ENCODE measurements at places on chromosomes 4 and X.

DNA sequence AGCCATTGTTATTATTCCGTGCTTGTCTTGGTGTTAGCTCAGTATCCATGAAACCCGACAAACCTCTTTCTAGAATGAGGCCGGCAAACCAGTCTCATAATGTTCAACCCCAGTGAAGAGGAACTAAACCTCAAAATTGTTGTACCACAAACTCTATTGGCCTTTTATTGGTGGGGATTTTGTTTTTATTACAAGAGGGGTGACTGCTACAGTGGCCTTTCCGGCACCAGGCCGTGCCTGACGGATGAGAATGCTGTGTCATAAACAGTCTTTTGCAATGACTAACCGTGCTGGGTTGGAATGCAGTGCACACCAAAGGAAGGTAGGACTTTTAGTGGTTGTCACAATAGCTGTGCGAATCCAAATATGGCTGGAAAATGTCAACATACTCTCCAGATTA is 60.8 kb downstream of the SHROOM2 start:
- no peak for DNase-seq

DNA sequence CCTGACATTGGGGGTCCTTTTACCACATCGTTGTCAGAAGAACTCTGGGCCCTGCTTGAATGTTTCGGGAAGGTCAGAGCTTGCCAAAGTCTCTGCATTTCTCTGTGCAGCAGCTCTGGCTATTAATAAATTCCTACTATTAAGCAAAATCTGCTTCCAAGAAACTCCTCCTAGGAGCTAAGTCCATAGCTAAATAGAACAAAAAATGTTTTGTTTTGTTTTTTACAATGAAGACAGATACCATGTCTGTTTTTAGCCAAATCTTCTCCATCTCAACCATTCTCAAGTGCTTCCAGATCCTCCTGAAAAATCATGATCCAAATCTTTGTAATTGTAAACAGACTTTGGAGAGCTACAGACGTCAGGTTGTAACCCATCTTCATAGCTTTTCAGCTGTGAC is 161.6 kb downstream of the SPATA18 start:
- no peak for DNase-seq

- no peak for DNase-seq
Measured at GRCh38 chr4:149784018-149784417, 31.6 kb downstream of the IQCM start.

- DNase-seq: no peak
Measured at GRCh38 chr4:185464887-185465286, 6.6 kb downstream of the CCDC110 start.

DNA sequence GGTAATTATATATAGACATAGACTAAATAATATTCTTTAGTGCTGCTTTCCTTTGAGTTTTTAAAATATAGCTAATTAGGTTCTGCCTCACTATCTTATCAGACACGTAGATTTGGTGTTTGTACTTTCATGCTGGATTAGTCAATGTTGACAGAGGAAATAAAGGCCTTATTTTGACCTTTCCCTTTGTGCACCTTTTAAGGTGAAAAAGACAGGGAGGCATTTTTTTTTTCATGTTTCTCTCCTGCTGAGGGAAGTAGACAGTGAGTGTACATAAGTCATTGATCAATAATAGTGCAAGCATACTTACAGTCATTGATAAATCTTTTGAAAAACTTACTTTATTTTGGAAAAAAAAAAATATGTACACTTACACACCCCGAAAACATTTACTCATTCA is 467.8 kb downstream of the GRXCR1 start:
- DNase-seq: no peak

DNA sequence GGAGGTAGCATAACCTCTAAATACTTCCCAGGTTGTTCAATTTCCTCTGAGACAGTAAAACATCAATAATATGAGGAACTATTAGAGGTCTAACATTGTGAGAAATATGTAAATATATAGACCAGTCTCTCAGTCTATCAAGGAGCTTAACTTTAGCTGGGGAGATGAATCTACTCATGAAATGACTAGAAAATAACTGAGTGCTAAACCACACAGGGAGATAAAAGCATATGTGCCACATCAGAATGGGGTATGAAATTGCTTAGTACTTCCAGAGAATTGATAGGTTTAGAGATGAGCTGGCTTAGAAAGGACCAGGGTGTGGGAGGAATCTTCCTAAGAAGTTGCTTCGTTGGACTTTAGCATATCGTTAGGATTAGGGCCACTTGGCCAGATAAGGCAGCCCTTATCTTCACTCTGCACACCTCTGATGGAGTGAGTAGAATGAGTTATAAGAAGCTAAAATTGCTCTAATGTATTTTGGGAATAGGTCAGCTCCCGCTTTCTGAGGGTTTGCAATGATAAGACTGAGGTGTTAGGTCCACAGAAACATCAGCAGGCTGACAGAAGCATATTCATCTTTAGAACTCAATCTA is 299.2 kb downstream of the UNC5C start:
- DNase-seq: no peak

GRCh38 chr4:81592701-81593100 is 121.0 kb upstream of the RASGEF1B start:
- no peak for DNase-seq

- DNase-seq: no peak
Measured at GRCh38 chrX:84876876-84877275, 126.8 kb upstream of the APOOL start.

GRCh38 chrX:84108584-84108983 is 79.4 kb downstream of the RPS6KA6 start:
- no peak for DNase-seq

All from WERI-Rb-1 (cell line).